ENCODE measurements at places on chromosomes 1 and 21. TPM values are rescaled to one million over a fixed set of nuclear protein-coding genes. Genes with fewer than 3 reads are reported as not detected.

DNA sequence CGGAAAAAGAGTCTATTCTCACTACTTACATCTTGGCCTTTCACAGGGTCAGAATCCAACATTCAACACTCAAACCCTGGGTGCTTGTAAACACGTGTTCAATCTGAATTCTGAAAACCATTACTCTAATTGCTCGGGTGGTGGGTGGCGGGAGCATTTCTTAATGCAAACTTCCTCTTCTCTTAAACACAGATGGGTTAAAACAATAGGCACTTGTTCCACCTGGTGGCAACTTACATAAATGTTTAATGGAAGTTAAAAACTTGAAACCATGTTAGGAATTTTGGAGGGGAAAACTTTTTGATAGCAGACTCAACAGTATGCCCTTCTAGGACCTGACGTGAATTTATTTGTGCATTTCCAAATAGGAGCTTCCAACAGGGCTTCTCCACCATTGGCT, 23.4 kb upstream of the TDRD10 start:
- DNase-seq: no peak

DNA sequence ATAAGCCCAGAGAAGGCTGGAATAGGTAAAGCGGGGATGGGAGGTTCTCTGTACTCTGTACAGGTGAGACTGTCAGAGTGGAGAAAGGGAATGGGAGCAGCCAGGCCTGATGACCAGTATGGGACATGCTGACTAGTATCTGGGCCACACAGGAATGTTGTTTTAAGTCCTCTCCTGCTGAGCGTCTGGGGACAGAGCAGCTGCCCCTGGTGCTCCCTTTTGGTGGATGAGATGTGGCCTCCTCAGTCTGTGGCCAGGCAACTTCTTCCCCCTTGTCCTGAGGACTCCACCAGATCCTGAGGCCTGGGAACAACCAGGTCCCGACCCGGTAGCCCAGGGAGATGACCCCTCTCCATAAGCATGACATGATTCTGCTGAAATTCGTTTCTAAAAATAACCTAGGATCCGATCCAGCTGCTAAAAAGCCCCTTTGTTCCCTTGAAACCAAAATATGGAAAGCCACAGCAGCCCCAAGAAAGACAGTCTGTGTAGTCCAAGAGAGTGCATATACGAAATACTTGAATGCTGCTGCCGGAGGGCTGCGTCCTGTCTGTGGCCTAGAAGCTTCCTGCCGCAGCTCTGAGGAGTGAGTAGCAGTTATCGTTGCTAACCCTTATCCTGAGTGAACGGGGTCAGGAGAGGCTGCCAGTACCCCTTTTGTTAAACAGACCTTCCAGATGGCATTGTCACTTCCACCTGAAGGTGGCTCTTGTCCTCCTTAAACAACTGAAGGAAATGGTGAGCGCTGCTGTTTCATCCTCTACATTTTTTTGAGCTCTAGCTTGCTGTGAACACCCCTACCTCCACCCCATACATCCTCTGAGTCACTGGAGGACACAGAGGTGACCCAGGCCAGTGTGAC, 47.1 kb downstream of the ATP2B4 start:
- DNase-seq: no peak

- no peak for DNase-seq
These were observed 24.0 kb upstream of the SLAMF9 start for GRCh38 chr1:159978107-159978398.

DNA sequence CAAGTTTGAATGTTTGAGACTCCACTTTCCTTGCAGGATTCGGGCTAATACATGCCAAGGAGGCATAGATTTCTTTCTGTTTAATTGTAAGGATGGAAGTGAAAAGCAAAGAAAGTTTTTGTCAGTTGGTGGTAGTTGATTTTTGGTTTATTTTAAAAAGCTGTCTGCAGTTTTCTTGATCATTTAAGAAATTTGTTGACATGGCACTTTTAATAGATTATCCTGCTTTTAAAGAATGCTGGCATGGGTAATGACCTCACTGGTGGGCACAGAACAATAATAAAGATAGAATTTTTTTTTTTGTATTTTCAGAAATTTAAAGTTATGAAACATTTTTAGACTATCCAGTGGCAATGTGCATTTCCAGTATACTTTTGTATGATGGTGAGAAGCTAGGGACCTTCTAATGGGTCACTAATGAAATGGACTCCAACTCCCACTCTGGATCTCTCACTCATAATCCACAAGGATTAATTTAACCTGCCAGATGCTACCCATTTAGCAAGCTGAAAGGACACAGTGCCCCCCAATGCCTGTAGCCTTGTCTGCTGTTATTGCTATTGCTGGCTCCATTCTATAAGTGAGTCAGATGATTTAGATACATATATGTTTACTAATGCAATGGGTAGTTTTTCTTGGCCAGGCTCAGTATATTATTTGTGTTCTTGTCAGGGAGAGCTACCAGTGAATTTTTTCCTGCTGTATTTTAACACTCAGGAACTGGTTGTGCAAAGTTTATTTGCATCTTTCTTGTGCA, 190.2 kb upstream of the SGIP1 start:
- DNase-seq: no peak

The NCAM2 gene
- 8.8 TPM for total RNA-seq

GRCh38 chr1:117664314-117664713, 58.5 kb downstream of the TENT5C start:
- DNase-seq: no peak

The BSND gene
- not detected for total RNA-seq

The AP4B1 gene
- 16.3 TPM for total RNA-seq

DNA sequence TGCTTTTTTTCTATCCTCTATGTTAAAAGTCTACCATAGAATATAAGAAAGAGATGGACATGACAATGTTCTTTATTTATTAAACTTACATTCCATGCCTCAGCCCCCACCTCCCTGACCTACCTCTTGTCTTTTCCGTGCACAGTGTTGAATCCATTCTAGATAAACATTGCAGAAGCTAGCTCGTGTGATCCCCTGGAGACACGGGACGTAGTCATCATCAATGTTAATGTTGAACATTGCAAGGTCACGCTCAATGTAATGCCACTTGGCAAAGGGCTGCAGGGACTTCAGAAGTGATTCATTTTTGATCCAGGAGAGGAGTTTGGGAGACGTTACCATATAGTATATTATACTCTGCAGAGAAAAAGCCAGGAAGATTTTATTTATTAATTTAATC, 66.4 kb downstream of the NTPCR start:
- DNase-seq: no peak

GRCh38 chr1:203167026-203167912, 8.4 kb downstream of the MYBPH start:
- no peak for DNase-seq
